ENCODE measurements at places on chromosomes 7 and 10. TPM values are rescaled to one million over a fixed set of nuclear protein-coding genes. Genes with fewer than 3 reads are reported as not detected.

ITIH5 gene
- not detected for total RNA-seq

NUTM2D gene
- 1.5 TPM for total RNA-seq

TMEM270 gene
- not detected for total RNA-seq

TMEM139 gene
- 2.3 TPM for total RNA-seq

STN1 gene
- total RNA-seq = 34.4 TPM

SORCS1 gene
- not detected for total RNA-seq

SMKR1 gene
- 2.3 TPM for total RNA-seq

KCNH2 gene
- total RNA-seq = 0.48 TPM

SLC26A3 gene
- not detected for total RNA-seq

C7orf57 gene
- 0.33 TPM for total RNA-seq

PODXL gene
- total RNA-seq = 0.48 TPM

All from activated CD4-positive, alpha-beta T cell treated with anti-CD3 and anti-CD28 coated beads for 36 hours (primary cell).